ENCODE measurements at places on chromosomes 1 and 21. TPM values are rescaled to one million over a fixed set of nuclear protein-coding genes. Genes with fewer than 3 reads are reported as not detected.

GRCh38 chr21:28751176-28751575, 241.5 kb downstream of the LTN1 start:
- H3K4me3 ChIP-seq, result no peak overlapping the region
- no peak overlapping the region for H3K27ac ChIP-seq
- DNase-seq, result no peak
- no peaks in the 10 kb centered on the region for H3K27me3 ChIP-seq

FOXD2 gene
- total RNA-seq, result 4.6 TPM

GRCh38 chr21:15645830-15646229, 84.0 kb upstream of the USP25 start:
- peaks cover 32% of the 10 kb centered on the region for H3K4me1 ChIP-seq
- no peak overlapping the region for H3K4me3 ChIP-seq
- no peak overlapping the region for H3K27ac ChIP-seq
- DNase-seq, result no peak

EFHD2 gene
- total RNA-seq, result 30.3 TPM

FABP3 gene
- 12.1 TPM for total RNA-seq

LRRC53 gene
- total RNA-seq, result not detected

- H3K4me1 ChIP-seq, result no peaks in the 10 kb centered on the region
- DNase-seq, result no peak
- H3K27ac ChIP-seq, result no peak overlapping the region
Measured at GRCh38 chr1:230327892-230328284, 98.2 kb downstream of the PGBD5 start.

DNA sequence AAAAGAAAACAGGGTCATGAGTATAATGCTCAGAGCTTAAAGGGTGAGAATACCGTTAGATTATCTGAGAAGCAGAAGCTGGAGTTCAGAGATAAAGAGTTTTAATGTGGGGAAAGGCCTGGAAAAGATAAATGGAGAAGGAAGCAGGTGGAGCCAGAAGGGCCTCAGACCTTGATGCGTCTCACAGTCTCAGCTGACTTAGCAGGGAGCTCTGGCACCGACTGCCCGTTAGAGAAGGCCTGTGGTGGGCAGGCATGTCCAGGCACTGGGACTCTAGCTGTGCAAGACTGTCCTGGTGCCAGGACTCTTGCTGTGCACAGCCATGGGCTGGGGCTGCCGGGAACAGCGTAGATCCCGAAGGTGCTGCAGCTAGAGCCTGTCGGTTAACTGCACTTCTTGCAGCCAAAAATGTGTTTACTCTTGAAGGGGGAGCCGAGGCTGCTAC, 3.8 kb upstream of the SLAMF9 start:
- no peak for DNase-seq
- no peak overlapping the region for H3K4me3 ChIP-seq
- no peaks in the 10 kb centered on the region for H3K36me3 ChIP-seq
- H3K27ac ChIP-seq, result no peak overlapping the region
- no peaks in the 10 kb centered on the region for H3K27me3 ChIP-seq

TNFRSF4 gene
- not detected for total RNA-seq

KIF14 gene
- 12.3 TPM for total RNA-seq

LORICRIN gene
- total RNA-seq, result not detected

- H3K27ac ChIP-seq, result no peak overlapping the region
- no peaks in the 10 kb centered on the region for H3K27me3 ChIP-seq
- no peaks in the 10 kb centered on the region for H3K4me1 ChIP-seq
- no peak overlapping the region for H3K4me3 ChIP-seq
Measured at GRCh38 chr1:211870156-211870555, 39.6 kb upstream of the LPGAT1 start.

FNDC10 gene
- 15.6 TPM for total RNA-seq

GRCh38 chr1:66147226-66147835, 354.6 kb downstream of the PDE4B start:
- no peaks in the 10 kb centered on the region for H3K27me3 ChIP-seq
- H3K27ac ChIP-seq, result no peak overlapping the region
- H3K36me3 ChIP-seq, result no peaks in the 10 kb centered on the region
- DNase-seq, result no peak
- H3K4me3 ChIP-seq, result no peak overlapping the region

- H3K4me1 ChIP-seq, result no peaks in the 10 kb centered on the region
- no peaks in the 10 kb centered on the region for H3K27me3 ChIP-seq
- no peaks in the 10 kb centered on the region for H3K36me3 ChIP-seq
Measured at GRCh38 chr1:70044832-70045231, 160.5 kb downstream of the LRRC40 start.
